ENCODE measurements at places on chromosomes 11 and 22.
A peak's percentile ranks its signal among the peaks of the same experiment; 100 is the strongest.

DNA sequence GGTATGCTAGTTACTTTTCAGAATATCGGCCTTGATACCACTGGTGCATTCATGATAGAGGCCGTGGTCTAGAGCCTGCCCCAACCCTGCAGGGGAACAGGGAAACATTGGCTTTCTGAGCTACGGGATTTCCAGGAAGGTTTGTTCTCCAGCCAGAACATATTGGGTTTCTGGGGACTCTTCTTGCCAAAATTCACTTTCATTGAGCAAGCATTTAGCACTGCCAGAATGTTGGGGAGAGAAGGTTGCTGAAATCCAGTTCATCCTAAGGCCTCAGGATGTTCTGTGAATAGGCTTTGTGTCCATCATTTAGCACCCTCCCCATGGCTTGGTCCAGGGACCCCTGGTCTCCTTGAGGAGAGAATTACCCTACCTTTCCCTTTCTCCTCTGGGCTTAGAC lies 36.7 kb downstream of the DRG1 start:
- no peak for DNase-seq

GRCh38 chr22:41216984-41217383 lies 11.9 kb downstream of the L3MBTL2 start:
- no peak for DNase-seq

- no peak for DNase-seq
Measured at GRCh38 chr22:45210174-45210573, 30.5 kb downstream of the KIAA0930 start.

GRCh38 chr11:117914398-117914761 lies 14.8 kb downstream of the TMPRSS13 start:
- no peak for DNase-seq

DNA sequence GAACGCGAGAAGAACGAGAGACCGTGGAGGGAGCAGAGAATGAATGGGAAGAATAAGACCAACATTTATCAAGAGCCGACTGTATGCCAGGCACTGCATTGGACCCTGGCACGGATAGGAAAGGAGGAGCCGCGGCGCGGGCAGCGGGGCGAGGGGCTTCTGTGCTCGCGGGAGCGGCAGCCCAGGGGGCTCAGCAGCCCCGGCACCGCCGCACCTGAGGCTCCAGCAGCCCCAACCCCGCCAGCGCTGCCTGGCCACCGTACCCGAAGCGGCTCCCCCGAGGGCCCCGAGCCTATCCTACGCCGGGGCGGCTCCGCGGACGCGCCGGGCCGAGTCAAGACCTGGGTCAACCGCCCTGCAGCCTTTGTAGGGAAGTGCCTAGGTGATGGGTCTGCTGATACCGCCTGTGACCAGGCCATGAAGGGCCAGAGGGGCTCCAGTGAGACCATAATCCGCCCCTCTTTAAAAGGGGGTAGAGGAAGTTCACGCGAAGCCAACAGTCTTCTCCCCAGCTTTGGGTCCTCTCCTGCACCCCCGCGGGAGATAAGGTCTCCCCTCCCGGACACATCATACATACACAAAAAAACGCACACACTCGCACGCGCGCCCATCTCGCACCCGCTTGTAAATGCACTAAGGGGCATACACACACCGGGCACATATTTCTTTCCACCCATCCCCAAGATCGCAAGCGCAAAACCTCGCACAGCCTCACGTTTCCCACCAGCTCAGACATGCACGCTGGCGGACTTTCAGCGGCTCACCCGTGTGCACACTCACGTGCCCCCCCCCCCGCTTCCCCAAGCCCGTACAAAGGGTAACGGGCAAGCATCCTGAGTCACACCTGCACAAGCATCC lies 935 bp upstream of the RTN4RL2 start:
- peak; percentile 17 for DNase-seq

All from stimulated activated CD8-positive, alpha-beta memory T cell treated with anti-CD3 and anti-CD28 coated beads, Interleukin-12 subunit alpha, Interleukin-12 subunit beta, amount 100 ng/mL, for 4 hours (primary cell).